ENCODE measurements at places on chromosomes 1 and 21. TPM values are rescaled to one million over a fixed set of nuclear protein-coding genes. Genes with fewer than 3 reads are reported as not detected.

- H3K27ac ChIP-seq: no peak overlapping the region
- no peaks in the 10 kb centered on the region for H3K36me3 ChIP-seq
- no peaks in the 10 kb centered on the region for H3K4me1 ChIP-seq
- H3K27me3 ChIP-seq: peaks cover 19% of the 10 kb centered on the region
- no peak for DNase-seq
Measured at GRCh38 chr21:39120876-39121599, 62.2 kb downstream of the PSMG1 start.

GRCh38 chr1:204709021-204709420, 23.5 kb upstream of the LRRN2 start:
- DNase-seq: no peak
- no peak overlapping the region for H3K4me3 ChIP-seq
- H3K36me3 ChIP-seq: no peaks in the 10 kb centered on the region
- H3K27ac ChIP-seq: peak overlapping the region; percentile 14

DNA sequence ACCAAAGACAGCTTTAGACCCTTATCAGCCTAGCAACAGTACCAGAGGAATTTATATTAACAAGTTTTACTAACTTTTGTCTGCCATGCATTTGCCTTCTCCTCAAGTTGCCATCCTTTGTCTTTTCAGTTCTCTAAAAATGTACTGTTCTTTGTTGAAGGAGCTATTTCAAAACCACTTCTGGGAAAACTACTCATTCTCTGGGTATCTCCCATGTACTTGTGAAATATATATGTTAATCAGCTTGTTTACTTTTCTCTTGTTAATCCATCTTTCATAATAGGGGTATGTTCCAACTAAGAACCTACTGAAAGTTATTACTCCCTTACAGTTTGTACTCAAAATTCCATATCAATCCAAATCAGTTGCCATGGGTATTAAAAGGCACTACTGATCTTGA, 16.3 kb downstream of the DPYD start:
- DNase-seq: no peak
- peak overlapping the region; percentile 53 for H3K27ac ChIP-seq
- no peaks in the 10 kb centered on the region for H3K4me1 ChIP-seq
- H3K27me3 ChIP-seq: no peaks in the 10 kb centered on the region

DNA sequence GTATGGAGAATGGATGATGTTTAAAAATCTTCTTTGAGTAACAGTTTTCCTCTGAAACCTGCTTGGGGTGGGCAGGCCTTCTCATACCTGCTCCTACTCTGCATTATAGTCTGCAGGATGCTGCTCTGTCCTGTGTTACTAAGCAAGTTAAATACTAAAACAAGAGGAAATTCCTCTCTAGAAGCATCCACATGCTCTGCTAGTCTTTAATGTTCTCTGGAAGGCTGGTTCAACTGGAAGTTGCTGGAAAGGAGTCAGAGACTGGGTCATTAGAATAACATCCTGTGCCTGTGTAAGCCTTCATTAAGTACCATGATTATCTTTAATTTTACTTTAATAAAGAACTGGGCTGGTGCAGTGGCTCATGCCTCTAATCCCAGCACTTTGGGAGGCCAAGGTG, 5.8 kb downstream of the SELP start:
- H3K27ac ChIP-seq: no peak overlapping the region
- no peak overlapping the region for H3K4me3 ChIP-seq
- no peak for DNase-seq
- H3K36me3 ChIP-seq: no peaks in the 10 kb centered on the region

DNA sequence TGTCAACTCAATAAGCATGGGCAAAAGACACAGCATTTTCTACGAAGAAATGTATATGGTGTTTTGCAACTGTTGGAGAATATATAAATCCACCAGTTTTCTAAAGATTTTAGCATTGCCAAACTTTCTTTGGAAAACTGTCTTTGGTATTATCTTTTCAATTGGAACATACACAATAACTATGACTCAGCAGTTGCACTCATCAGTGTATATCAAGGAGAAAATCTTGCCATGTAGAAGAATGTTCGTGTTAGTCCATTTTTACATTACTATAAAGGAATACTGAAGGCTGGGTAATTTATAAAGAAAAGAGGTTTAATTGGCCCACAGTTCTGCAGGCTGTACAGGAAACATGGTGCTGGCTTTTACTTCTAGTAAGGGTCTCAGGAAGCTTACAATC, 41.1 kb downstream of the PRKAA2 start:
- no peak overlapping the region for H3K4me3 ChIP-seq
- H3K36me3 ChIP-seq: no peaks in the 10 kb centered on the region
- H3K4me1 ChIP-seq: no peaks in the 10 kb centered on the region
- no peaks in the 10 kb centered on the region for H3K27me3 ChIP-seq
- DNase-seq: no peak

GRCh38 chr1:30550365-30551220, 172.8 kb downstream of the MATN1 start:
- no peak for DNase-seq
- H3K27me3 ChIP-seq: peaks cover 74% of the 10 kb centered on the region
- no peak overlapping the region for H3K27ac ChIP-seq
- H3K4me1 ChIP-seq: no peaks in the 10 kb centered on the region
- no peak overlapping the region for H3K4me3 ChIP-seq

DNA sequence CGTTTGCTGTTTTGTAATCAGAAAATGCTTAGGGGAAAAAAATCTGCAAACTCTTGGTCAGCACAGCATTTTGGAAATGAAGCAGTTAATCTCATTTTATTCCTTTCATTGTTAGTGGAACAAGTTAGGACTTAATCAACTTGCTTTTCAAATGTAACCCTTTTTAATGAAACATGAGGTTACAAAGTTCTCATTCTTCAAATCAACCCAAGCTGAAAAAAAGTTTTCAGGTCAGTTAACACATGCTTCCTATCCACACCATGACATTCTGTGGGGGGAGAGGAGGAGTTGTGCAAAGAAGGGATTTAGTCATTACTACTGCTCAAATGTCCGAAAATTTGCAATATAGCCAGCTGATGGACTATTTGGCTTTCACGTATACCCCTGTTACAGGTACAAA, 283.2 kb upstream of the LYPLAL1 start:
- H3K27me3 ChIP-seq: no peaks in the 10 kb centered on the region
- H3K4me1 ChIP-seq: peaks cover 40% of the 10 kb centered on the region
- DNase-seq: no peak
- H3K4me3 ChIP-seq: no peak overlapping the region
- no peak overlapping the region for H3K27ac ChIP-seq
- no peaks in the 10 kb centered on the region for H3K36me3 ChIP-seq

DNA sequence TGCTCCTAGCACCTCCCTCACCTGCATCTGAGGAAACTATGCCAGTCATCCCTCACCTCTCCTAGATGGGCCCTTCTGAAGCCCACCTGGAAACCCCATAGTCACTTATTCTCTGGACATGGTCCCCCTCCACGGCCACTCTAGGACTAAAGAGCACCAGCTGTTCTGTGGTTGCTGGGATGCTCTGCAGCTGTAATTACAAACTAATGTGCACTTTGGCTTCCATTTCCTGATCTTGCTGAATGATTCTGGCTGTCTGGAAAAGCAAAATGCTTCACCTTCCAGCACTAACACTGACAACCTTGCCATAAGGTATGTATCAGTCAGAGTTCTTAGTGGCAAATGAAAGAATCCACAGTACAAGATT, 48.7 kb upstream of the PSEN2 start:
- no peak overlapping the region for H3K4me3 ChIP-seq
- no peaks in the 10 kb centered on the region for H3K4me1 ChIP-seq
- H3K27ac ChIP-seq: no peak overlapping the region
- H3K36me3 ChIP-seq: no peaks in the 10 kb centered on the region
- DNase-seq: no peak
- H3K27me3 ChIP-seq: peaks cover 25% of the 10 kb centered on the region

- DNase-seq: no peak
- H3K27ac ChIP-seq: no peak overlapping the region
- no peaks in the 10 kb centered on the region for H3K4me1 ChIP-seq
- peaks cover 31% of the 10 kb centered on the region for H3K27me3 ChIP-seq
- no peaks in the 10 kb centered on the region for H3K36me3 ChIP-seq
Measured at GRCh38 chr1:24903011-24903461, 27.0 kb downstream of the RUNX3 start.

DNA sequence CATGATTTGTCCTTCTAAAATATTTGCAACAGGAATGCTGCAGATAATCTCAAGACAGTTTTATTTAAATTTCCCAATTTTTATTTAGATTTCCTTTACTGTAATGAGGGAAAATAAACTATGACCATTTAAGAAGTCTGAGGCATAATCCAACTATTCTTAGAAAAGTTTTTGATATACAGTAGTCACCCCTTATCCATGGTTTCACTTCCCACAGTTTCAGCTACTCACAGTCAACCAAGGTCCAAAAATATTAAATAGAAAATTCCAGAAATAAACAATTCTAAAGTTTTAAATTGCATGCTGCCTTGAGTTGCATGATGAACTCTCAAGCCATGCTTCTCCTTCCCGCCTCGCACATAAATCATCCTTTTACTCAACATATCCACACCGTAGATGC, 33.3 kb downstream of the TOR3A start:
- no peak overlapping the region for H3K27ac ChIP-seq
- peaks cover 93% of the 10 kb centered on the region for H3K36me3 ChIP-seq
- H3K27me3 ChIP-seq: no peaks in the 10 kb centered on the region

GRCh38 chr1:89179343-89179742, 3.5 kb upstream of the GBP7 start:
- no peak for DNase-seq
- H3K4me3 ChIP-seq: no peak overlapping the region
- no peak overlapping the region for H3K27ac ChIP-seq
- H3K36me3 ChIP-seq: no peaks in the 10 kb centered on the region
- no peaks in the 10 kb centered on the region for H3K27me3 ChIP-seq
- H3K4me1 ChIP-seq: no peaks in the 10 kb centered on the region

DNA sequence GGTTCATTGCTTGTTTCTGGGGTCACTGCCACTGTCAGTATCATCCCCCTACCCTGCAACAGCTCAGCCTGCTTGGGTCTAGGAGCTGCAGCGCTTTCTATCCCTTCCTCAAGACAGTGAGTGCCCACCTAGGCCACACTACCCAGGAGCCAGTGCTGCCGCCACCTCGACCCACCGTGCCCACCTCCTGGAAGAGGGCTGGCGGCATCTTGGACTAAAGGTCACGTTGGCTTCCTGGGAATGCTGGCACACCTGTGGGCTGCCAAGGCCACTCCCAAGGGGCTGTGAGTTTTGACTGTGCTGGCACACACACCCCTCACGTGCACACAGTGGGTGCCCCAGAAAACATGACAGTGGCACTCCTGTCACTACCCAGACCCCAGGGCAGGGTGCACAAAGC, 22.1 kb downstream of the CRYAA start:
- H3K27me3 ChIP-seq: peaks cover 22% of the 10 kb centered on the region
- no peak for DNase-seq
- no peak overlapping the region for H3K4me3 ChIP-seq
- peaks cover 18% of the 10 kb centered on the region for H3K4me1 ChIP-seq

GRCh38 chr1:51600529-51600928, 16.4 kb upstream of the OSBPL9 start:
- no peaks in the 10 kb centered on the region for H3K27me3 ChIP-seq
- H3K36me3 ChIP-seq: no peaks in the 10 kb centered on the region
- H3K4me1 ChIP-seq: peaks cover 6% of the 10 kb centered on the region
- DNase-seq: no peak

NUAK2 gene
- total RNA-seq: 3.7 TPM

PAPPA2 gene
- total RNA-seq: 0.05 TPM

LAMB3 gene
- 331 TPM for total RNA-seq

LY9 gene
- not detected for total RNA-seq

OR2T11 gene
- total RNA-seq: not detected

SAMSN1 gene
- total RNA-seq: 1.5 TPM

KCNN3 gene
- total RNA-seq: not detected

PRAMEF8 gene
- total RNA-seq: not detected

C21orf91 gene
- total RNA-seq: 10.6 TPM

TSNAX gene
- 56.9 TPM for total RNA-seq

All from Calu3 (cell line).